ENCODE measurements at places on chromosomes 12 and 14.

DNA sequence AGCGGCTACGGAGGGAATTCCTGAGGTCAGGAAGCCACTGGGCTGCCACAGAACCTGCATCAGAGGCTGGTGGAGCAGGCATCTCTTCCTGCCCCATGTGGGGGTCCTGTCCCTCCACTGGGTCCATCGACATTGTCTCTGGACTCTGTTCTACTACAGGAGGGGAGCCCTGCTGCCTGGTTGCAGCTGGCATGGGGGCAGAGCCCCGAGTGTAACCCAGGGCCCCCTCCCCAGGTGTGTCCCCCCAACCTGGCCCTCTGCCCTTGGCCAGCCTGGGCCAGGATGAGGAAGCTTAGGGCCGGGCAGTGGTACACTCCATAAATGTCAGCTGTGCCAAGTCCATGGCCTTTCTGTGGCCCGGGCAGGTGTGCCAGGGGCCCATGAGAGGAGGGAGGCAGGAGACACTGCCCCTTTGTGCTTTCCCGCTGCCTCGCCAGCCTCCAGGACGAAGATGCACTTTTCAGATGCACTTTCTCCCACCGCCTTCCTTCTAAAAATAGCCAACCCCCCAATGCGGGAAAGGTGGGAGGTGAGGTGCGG is 4.0 kb upstream of the EXOC3L4 start:
- no peak for DNase-seq

DNA sequence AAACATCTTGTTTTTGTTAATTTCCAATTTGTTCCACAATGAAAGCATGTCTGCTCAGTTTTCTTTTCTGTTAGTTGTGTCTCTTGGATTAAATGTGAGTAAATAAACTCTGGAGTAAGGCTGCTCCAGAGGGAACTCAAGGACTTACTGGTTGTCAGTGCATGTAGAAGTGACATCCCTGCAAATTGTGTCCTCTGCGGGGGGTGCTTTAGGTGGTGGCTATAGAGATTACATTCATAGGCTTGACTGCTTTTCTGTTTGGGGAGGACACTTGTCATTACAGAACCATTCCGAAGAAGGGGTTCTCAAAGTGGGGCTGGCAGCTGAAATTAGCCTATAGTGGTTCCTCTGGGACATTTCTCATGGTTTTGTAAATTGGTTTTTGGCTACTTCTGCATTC is 8.8 kb downstream of the TMTC2 start:
- DNase-seq = no peak

- DNase-seq = no peak
These were observed 151.3 kb downstream of the CNTN1 start for GRCh38 chr12:40843495-40843894.

DNA sequence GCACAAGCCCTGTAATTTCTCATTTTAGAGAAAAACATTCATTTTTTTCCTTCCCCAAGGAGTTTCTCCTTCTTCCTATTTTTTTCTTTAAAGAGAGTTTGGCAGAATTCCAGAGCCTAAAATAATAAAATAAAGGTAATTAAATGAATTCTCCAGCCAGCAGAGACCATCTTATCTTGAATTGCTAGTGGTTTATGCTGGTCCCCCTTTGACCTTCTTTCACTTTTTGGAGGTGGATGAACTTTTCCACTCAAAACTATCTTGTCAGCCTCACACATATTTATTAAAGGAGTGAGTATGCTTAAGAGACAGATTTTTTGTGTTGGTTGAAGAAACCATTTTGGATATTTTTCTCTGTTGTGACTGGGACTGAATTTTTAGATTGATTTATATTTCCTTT is 47.6 kb downstream of the ADIPOR2 start:
- DNase-seq = no peak

- DNase-seq = no peak
These were observed 700.9 kb downstream of the BCL11B start for GRCh38 chr14:98571104-98571503.

DNA sequence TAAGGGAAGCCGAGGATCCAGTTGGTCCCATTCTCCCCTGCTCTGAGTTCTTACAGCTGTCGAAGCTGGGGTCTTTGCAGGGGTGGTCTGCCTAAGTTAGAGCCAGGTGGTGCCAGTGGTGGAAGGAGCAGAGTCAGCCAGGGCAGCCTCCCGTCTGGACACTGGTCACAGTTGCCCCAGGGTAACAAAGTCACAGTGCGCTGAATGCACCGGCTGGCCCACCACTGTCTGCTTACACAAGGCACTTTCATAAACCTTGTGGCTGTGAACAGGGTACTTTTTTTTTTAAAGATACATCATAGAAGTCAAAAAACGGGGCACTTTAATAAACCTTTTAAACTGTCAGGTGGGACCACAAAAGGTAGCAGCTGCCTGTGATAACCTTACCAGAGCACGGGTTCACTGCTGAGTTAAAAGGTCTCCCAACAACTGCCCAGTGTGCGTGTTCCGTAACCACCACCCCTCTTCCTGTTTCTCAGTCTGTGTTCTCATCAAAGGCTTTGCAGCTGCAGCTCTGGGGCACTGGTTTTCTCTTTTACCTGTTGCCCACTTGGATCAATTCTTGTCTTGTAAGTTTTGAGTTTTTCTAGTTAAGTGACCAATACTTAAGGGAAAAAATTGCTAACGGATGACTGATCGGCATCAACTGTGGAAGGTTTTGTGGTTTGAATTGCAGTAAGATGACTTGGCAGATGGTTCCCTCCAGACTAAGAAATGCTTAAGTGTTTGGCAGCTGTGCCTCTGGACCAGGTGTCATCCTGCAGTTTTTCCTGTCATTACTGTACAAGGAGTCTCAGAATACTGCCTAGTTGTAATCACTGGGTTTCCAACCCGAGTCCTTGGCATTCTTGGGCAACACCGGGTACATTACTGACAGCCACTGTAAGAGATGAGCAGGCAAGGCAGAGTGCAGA is 55.9 kb downstream of the DYNC1H1 start:
- DNase-seq = no peak
